Muscle of back (tissue), 13 donors: ENCODE measurements at places on chromosomes 5 and 9. TPM values are rescaled to one million over a fixed set of nuclear protein-coding genes. Genes with fewer than 3 reads are reported as not detected.

The EPB41L4B gene
- 7.6 TPM for polyA plus RNA-seq

GRCh38 chr9:87887661-87888480, 5.2 kb downstream of the SPATA31E1 start:
- no peak for DNase-seq

DNA sequence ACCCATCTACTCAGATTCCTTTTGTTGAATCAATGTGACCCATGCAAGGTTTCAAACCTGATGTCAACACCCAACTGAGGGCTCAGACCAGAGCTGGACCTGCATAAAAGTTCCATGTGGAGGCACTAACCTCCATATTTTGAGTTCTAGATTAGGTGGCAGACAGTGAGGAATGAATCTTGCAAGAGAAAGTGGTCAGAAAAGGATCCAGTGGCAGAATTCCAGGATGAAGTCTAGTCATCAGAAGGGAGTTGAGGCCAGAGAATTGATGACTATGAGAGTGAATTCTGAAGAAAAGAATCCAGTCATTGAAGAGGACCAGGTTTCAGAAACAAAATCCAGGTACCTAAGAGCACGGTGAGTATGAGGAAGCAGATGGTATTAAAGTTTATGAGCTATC, 205.1 kb upstream of the RGMB start:
- no peak for DNase-seq

- no peak for DNase-seq
These were observed 69.6 kb upstream of the TAF1L start for GRCh38 chr9:32705059-32705458.

- DNase-seq: no peak
These were observed 1.6 kb downstream of the DEPDC1B start for GRCh38 chr5:60698336-60698735.

DNA sequence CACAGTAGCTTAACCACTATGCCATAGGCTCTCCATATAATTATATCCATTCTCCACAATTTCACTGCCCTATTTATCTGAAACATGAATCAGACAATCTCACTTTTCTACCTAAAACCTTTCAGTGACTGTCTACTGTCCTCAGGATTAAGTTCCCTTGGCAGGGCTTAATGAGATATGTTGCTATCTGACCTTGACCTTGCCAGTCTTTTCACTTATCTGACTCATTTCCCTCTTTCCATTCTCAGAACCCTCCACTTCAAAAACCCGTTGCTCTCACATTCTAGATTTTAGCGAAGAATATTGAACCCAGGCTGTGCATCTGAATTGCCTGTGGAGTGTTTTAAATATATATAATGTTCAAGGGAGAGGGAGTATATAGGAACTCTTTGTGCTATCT, 452.1 kb upstream of the MPDZ start:
- no peak for DNase-seq

- peak; percentile 44 for DNase-seq
These were observed 269.4 kb downstream of the CWC27 start for GRCh38 chr5:65037831-65038815.

GRCh38 chr5:83917261-83917908, 196.7 kb upstream of the HAPLN1 start:
- no peak for DNase-seq

DNA sequence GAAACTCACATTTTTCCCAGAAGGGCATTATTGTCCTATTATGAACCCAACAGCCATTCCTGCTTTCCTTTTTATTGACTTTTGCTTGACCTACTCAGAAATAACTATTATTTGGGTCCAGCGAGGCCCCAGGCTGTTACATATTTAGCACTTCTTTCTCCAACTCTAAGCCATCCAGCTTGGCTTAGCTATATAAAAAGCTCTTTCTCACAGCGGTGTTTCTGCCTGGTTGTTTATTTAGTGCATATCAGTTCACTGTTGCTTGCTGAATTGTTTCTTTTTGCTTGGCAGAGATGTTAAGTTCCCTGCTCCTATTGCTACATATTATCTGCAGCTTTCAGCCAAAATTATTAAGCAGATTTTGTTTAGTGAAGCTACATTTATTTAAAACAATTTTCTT, 1156.8 kb upstream of the SEMA6A start:
- peak; percentile 17 for DNase-seq

DNA sequence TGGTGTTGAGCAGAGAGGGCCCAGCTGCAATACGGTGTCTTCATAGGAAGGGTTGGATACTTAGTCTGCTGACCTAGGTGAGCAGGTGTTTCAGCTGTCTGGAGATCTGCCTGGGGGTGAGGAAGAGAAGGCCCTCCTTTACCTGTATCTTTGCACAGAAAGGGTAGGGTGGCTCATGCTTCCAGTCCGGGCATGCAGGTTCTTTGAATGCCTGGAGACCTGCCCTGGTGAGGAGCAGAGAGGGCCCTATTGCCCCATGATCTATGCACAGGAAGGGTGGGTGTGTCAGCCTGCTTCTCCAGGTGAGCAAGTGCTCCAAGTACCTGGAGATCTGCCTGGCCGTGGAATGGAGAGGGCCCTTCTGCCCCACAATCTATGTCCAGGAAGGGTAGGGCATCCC, 63.0 kb downstream of the FER start:
- DNase-seq: no peak

The SLC25A48 gene
- 0.62 TPM for polyA plus RNA-seq

GRCh38 chr9:109499093-109499630, 1.1 kb upstream of the PTPN3 start:
- DNase-seq: no peak
